Aorta (tissue), 5 donors: ENCODE measurements at places on chromosomes 11 and 22. TPM values are rescaled to one million over a fixed set of nuclear protein-coding genes. Genes with fewer than 3 reads are reported as not detected.

DNA sequence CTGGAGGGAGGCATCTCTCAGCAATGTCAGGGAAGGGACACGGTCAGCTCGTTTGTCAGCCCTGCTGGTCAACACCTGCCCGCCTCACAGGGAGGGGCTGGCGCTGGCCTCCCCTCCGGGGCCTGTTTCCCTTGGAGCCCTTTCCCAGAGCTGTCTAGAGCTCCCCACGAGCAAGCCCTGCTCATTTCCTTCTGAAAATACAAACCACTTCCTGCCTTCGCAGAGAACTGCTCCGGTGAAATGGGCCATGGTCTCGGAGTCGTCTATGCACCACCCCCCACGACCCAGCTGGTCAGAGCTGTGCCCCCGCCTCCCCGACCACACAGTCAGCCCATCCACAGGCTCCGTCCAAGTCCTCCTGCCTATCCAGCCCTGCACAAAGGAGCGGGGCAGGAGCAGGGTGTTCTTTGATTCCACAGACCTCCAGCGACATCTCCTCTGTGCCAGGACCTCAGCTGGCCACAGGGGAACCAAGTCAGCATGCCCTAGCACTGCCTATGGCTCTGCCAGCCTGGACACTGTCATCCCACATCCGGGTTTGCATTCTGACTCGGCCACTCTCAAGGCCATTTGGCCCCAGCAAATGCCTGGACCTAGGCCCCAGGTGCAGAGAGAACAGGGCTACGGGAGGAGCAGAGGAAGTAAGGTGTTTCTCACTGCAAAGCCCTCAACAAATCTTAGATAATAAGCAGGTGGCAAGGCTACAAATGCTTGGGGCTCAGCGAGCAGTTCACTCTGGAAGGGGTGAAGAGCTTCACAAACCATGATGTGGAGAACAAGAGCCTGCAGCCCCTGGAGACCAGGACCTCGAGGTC lies 82.1 kb upstream of the WNT11 start:
- DNase-seq: no peak

- no peak for DNase-seq
Measured at GRCh38 chr11:59263225-59263894, 50.6 kb upstream of the MPEG1 start.

DNA sequence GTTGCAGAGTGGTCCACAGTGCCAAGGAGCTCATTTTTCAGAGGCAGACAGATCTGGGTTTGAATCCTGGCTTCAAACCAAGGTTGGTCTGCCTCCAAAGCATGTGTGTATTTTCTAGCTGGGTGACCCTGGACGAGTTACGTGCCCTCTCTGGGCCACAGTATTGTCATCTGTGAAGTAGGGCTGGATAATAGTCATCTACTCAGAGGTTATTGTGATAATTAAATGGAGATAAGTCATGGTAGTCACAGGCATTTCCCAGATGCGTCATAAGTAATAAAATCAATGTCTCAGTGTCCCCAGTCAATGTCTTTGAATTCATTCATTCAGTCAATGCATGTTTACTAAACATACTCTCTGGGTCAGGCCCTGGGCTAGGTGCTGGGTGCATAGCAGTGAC lies 8.6 kb downstream of the OMP start:
- no peak for DNase-seq

The PIH1D2 gene
- 1.4 TPM for total RNA-seq

DNA sequence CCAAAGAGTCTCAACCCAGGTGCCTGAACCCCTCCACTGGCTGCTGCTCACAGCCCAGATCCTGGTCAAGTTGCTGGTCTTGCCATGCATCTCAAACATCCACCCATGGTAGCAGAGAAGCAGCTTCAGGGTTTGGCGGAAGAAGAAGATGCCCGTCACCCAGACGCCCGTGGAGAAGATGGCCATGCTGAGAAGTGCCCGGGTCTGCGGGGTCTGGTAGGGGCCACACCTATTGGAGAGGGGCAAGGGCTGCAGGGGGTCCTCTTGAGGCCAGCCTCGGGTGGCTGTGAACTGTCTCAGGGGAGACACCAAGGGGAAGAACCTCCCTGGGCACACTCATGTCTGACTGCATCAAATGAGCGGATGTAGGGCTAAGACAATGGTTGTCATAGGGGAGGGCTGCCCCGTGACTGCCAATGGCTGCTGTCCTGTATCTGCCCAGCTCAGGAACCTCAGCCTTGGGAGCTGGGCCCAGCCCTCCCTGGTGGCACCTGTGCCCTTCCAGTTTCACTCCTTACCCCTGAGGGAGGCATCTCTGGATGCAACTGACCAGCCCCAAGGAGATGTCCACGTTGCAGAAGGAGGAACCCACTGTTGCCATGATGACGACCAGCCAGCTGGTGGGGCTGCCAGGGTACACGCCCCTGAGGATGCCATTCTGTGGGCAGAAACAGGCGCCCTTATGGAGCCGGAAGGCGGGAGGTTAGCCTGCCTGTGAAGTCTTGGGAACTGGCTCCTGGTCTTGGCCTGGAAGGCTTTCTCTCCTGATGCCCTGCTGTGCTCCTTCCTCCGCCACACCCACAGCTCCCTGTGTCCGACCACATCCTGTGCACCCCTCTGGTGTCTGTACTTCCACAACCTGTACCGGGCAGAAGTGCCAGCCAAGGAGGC lies 1.2 kb downstream of the CPT1B start:
- peak; percentile 57 for DNase-seq

The MAP6 gene
- 13.8 TPM for total RNA-seq

GRCh38 chr22:37753746-37754145 lies 54.0 kb upstream of the GCAT start:
- no peak for DNase-seq

- DNase-seq: no peak
Measured at GRCh38 chr11:89321401-89321800, 143.7 kb downstream of the TYR start.

The LRRC75B gene
- 15.0 TPM for total RNA-seq

DNA sequence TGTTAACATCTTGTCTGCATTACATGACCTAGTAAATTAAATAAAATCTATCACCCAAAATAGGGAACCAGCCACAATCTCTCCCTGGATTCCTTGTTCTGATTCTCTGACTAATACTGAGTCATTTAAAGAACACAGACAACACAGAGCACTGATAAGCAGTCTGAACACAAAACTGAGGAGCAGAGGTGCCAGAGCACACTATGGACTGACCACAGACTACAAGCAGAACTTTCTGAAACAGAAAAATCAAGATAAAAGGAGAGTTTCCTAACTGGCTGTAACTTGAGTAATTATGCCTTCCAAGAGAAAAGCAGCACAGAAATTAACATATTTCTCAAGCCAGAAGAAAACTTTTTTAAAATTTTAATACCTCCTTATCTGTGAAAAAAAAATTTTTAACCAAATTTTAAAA lies 128.8 kb downstream of the SGSM3 start:
- no peak for DNase-seq

- DNase-seq: peak; percentile 69
Measured at GRCh38 chr22:19886605-19887255, 32.1 kb upstream of the GNB1L start.

GRCh38 chr22:30562366-30562765 lies 12.1 kb downstream of the GAL3ST1 start:
- DNase-seq: no peak

The TCN2 gene
- 30.8 TPM for total RNA-seq

The CHST1 gene
- 15.2 TPM for total RNA-seq

GRCh38 chr22:40727070-40727963 lies 48.0 kb downstream of the MCHR1 start:
- no peak for DNase-seq

- DNase-seq: no peak
Measured at GRCh38 chr11:93652161-93652597, 9.3 kb upstream of the CEP295 start.

The DSCAML1 gene
- 2.2 TPM for total RNA-seq

GRCh38 chr22:33028234-33028633 lies 29.9 kb downstream of the SYN3 start:
- DNase-seq: no peak

GRCh38 chr11:132981131-132981956 lies 551.0 kb downstream of the OPCML start:
- DNase-seq: no peak

DNA sequence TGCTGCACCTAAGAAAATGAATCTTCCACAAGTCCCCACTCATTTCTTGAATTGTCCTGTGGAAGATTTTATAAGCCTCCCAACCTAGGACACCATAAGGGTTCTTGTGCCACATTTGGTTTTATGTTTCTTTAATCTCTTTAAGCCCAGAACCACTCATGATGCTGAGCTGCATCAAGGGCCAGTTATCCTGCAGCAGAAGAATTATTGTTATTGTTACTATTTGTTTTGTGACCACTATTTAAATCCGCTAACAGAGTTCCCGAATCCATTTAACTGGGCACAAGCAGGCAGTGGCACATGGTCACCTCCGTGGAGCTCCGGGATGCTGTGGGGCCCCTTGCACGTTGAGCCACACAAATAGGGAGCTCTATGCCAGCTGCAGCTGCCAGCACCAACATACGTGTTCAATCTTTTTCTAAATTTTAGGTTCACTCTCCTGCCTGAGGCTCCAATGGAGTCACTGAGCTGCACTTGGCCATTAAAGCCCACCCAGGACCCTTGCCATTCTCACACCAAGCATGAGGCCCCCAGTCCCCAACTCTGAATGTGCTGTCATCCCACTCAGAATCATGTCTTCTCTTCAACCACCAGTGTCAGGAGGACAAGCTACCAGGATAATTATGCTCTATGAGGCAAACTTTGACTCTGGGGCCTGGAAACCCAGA lies 60.6 kb downstream of the DGCR2 start:
- DNase-seq: no peak

The TRIM44 gene
- total RNA-seq: 55.2 TPM

The ATP6V1E1 gene
- 116 TPM for total RNA-seq
